ENCODE measurements at places on chromosomes 3 and 15. TPM values are rescaled to one million over a fixed set of nuclear protein-coding genes. Genes with fewer than 3 reads are reported as not detected.

GRCh38 chr3:118884748-118885206 lies 149.9 kb downstream of the IGSF11 start:
- peak; percentile 3 for DNase-seq

The ZKSCAN7 gene
- total RNA-seq: 1.2 TPM

- no peak for DNase-seq
Observed at GRCh38 chr3:115576325-115576875, 46.9 kb upstream of the GAP43 start.

DNA sequence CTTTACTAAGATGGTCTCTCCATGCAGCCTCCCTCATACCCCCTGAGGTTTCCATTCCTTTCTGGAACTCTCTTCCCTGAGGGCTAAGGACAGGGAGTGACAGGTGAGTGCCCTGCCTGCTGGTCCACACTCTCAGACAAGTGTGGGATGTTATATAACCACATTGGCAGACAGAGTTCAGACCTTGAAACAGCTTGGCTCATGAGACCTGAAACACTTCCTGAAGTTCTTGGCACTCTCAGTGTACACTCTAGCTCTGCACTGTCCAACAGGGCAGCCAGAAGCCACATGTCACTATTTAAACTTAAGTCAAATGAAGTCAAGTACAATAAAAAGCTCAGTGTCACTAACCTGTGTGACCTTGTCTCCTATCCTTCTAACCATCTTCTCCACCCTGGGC lies 188.5 kb downstream of the ZNF621 start:
- no peak for DNase-seq

The SPRED1 gene
- total RNA-seq: 21.4 TPM

GRCh38 chr3:97815149-97815917 lies 6.5 kb upstream of the CRYBG3 start:
- no peak for DNase-seq

The C3orf20 gene
- total RNA-seq: not detected

The CHRNA3 gene
- total RNA-seq: not detected

DNA sequence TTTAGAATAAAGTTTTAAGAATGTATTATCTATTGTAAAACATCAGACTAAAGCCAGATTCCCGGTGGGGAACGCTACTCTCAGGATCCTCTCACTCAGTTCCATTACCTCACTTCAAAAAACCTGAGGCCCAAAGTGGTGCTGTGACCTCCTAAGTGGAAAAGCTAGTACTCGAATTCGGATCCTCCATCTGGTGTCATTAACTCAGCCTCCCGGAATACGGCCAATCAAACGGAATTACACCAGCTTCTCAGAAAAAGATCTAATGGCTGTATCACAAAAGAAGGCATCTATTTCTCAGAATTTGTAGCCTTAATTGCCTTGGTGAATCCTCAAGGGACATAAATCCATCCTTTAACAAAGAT lies 627 bp downstream of the ACAD11 start:
- DNase-seq: no peak

The DLEC1 gene
- total RNA-seq: not detected

DNA sequence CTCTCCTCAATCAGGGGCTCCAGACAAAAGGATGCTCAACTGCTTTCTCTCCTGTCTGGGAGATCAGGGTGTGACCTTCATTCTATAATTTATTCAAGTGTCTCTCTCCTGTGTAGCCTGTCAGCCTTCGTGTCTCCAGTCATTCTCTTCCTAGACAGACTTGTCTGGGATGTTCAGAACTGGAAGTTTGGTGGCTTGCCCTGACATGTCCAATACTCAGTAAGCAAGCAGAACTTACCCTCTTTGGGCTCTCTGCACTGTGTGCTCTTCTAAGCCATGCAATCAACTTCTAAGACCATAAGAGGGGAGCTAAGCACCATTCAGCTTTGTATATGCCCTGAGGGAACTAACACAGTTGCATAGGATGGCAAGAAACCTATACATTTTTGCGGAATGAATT lies 14.1 kb downstream of the ACKR2 start:
- DNase-seq: no peak

DNA sequence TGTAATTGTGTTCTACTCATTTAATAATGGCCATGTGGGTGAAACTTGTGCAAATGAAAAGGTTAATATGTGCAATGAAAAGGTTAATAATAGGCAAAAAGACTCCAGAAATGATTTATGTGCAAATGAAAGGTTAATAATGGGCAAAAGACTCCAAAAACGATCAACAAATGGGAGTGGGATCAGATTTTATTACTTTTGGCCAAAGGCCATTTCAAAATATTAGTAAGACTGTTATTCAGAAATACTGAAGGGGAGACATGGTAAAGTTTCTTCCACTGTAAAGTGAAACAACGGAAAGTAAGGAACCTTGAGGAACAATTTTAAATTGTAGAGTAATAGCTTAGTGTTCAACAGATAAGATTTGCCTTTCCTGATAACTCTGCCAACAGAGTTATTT lies 40.7 kb downstream of the STARD9 start:
- no peak for DNase-seq

Data from pulmonary artery endothelial cell (primary cell).